ENCODE measurements at places on chromosomes 11 and 22.

GRCh38 chr11:121344824-121345223, 52.3 kb downstream of the SC5D start:
- DNase-seq = no peak

DNA sequence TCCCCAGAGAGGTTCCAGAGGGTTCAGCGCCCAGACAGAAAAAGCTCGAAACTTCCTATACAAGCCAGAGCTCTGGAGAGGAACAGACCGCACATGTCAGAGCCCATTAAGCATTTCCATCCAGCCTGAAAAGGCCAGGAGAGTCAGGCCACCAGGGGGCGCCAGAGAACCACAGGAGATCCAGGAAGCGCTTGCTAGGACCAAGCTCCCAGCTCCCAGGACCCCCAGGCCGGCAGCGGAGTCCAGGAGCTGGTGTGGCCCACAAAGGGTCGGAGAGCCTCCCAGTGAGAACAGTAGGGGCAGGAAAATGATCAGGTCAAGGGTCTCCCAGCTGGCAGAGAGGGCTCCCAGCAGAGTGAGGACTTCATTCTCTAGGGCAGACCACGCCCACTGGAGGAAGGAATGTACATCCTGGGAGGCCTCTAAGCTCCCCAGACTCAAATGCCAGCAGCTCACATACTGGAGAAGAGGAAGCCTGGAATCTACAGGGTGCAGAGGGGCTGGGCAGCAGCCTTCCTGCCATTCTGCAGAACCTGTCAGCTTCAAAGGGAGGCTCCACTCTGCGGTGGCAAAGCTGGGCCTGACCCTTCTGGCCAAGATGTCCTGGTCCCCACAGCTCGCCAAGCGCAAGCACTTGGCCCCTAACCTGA, 2.1 kb upstream of the MEI1 start:
- DNase-seq = peak; percentile 69

GRCh38 chr11:67564230-67564629, 19.4 kb upstream of the GSTP1 start:
- no peak for DNase-seq

GRCh38 chr11:404551-405264, 10.1 kb downstream of the SIGIRR start:
- no peak for DNase-seq

DNA sequence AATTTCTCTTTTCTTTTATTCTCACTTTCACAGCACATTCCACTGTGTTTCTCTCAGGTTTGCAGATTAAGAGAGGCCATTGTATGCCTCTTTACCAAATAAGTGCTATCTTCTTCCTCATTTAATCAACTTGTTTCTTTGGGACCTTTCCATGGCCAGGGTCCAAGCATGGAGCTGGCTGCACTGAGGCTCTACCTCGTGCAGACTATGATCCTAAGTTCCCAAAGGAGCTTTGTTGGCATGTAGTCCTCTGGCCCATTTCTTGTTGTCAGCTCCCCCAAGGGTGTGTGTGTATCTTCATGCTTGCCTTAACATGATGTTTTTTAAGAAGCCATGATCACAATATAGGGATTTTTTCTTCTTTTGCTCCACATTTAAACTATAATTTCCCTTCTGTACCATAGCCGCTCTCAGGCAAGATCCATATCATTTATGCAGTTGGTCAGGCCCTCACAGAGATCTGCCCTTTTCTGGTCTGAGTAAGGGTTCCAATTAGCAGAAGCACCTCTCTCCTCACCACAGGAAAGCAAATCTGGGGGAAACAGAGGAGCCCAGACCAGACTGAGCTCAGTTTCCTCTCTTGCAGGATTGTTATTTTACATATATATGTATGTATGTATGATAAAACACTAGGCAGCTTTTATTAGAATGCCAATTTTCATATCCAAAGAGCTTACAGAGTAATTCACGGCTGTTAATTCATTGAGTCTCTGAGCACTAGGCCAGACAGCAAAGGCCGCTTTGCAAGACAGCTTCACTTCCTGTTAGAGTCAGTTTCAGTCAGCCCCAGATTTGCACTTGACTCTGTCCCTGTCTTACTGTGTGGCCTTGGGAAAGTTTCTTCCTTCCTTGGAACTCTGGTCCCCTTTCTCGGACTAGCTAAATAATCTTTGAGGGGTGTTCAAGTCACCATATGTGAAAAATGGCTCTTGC, 34.3 kb downstream of the CYB5R2 start:
- DNase-seq = no peak

DNA sequence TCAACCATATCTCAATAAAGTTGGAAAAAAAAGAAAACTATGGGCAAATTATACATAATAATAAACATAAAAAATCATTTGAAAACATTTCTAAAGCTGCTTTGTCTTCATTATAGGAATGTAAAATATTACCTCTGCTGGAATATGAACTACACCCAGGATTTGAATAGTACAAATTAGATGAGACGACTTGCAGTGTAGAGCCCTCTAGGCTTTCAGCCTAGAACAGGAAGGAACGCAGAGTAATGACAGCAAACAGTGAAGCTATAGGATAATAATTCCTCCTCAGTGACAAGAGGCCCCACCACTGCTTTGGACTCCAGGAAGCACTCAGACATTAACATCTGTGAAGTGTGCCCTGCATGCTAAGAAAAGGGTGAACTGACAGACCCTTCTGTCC, 7.7 kb downstream of the OR2AG1 start:
- no peak for DNase-seq

GRCh38 chr11:118786657-118787056, 4.3 kb downstream of the DDX6 start:
- DNase-seq = no peak

- DNase-seq = no peak
Measured at GRCh38 chr11:89065066-89065465, 716 bp downstream of the GRM5 start.

- DNase-seq = no peak
Measured at GRCh38 chr22:19510919-19511341, 13.3 kb downstream of the CLDN5 start.

DNA sequence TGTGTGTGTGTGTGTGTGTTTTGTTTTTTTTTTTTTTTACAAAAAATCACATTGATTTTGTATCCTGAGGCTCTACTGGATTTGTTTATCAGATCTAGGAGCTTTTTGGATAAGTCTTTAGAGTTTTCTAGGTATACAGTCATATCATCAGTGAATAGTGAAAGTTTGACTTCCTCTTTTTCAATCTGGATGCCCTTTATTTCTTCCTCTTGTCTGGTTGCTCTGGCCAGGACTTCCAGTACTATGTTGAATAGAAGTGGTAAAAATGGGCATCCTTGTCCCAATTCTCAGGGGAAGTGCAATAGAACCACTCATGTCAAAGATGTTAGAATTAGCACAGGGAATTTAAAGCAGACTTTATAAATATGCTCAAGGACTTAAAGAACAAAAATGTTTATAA, 32.6 kb upstream of the PRDM11 start:
- no peak for DNase-seq

DNA sequence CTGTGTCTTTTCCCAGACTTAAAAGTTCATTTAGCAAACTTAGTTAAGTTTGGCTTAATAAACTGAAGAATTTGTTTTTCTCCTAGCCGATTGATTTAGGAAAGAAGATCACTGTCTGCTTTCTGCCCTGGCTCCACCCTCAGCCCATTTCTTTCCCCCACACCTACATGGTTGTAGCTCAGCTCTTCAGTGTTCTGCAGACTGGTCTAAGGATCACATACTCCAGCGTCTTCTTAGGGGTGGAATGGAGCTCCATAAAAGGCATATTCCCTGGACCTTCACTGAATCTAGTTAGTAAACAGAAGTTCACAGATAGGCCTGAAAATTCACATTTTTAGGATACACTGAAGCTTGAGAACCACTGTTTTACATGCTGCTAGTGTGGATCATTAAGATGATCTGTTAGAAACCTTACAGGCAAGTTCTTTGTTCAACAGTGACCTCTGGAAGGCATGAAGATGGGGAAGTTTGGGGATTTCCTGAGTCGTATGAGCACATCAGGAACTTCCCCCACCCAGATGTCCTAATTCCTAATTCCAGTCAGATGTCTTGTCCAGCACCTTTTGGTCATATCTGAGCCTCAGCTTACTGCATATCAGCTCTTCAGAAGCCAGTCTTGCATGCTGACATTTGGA, 16.8 kb downstream of the PIWIL4 start:
- DNase-seq = no peak

DNA sequence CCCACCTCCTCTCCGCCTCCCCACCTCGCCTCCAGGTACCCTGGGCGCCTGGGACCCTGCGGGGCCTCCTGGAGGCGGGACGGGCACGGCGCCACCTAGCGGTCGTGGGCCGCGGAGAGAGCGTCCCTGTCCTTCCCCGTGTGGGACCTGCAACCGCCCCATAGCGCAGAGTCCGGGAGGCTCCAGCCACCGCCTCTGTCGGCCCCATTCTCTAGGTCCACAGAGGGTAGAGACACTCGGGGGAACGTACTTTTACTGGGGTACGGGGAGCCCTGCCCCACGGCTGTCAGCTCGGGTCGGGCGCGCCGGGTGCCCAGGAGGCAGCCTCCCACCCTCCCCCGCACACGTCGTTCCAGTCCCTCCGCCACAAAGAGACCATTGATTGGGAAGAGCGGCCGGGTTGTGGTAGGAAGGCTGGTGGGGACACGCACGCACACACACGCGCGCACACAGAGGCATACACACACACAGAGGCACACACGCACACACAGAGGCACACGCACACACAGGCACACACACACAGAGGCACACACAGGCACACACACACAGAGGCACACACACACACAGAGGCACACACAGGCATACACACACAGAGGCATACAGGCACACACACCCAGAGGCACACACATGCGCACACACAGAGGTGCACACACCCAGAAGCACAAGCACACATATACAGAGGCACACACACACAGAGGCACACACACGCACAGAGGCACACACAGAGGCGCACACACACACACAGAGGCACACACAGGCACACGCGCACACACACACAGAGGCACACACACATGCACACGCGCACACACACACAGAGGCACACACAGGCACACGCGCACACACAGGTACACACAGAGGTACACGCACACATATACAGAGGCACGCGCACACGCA, 12.6 kb upstream of the NECTIN1 start:
- DNase-seq = no peak

DNA sequence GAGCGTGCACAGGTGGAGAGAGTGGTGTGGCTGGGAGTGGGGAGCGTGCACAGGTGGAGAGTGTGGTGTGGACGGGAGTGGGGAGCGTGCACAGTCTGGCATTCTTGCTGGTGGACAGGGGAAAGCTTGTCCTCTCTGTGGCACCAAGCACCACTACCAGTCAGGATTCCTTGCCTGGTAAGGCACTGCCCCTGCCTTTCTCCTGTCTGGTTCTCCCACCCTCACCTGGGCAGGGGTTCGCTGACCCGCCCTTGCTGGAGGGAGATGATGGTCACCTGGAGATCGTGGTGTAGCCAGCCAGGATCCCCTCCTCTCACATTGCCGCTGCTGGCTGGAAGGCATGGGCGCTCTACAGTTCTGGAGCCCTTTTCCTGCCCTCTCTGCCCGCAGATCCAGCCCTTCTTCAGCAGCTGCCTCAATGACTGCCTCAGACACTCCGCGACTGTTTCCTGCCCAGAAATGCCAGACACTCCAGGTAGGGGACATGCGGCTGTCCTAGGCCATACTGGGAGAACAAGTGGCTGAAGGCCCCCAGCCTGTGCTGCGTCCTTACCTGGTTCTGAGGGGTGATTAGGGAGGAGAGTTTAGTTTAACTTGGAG, 16.7 kb downstream of the TMEM121B start:
- no peak for DNase-seq

DNA sequence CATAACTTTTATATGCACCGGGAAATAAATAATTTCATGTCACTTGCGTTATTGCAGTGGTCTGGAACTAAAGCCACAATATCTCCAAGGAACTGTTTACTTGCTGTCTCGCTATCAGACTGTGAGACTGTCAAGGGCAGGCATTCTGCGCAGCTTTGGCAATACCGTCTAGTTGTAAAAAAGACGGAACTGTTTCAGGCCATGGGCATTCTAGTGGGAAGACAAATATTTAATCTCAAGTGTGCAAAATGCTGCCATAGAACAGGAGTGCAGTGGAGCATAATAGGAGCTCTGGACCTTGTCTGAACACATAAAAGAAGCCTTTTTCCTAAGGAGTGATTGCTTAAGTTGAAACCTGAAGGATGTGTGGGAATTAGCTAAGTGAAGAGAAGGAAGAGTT, 53.8 kb downstream of the PACS1 start:
- no peak for DNase-seq

GRCh38 chr22:19992921-19993355, 23.7 kb downstream of the ARVCF start:
- DNase-seq = no peak

DNA sequence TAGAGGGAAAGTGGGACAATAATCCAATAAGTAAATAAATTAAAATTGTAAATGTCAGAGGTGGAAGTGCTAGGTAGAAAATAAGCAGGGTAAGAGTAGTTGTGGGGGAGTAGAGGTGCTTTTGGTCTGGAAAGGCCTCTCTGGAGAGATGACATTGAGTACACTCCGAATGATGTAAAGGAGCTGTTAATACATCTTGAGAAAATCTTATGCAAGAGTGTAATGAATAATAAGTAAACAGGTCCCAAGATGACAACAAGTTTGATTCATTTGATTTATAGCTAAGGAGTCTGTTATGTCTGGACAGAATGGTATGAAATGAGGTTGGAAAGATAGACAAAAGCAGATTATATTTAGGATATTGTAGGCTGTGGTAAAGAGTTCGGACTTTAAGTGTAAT, 87.5 kb downstream of the TMEM135 start:
- no peak for DNase-seq

DNA sequence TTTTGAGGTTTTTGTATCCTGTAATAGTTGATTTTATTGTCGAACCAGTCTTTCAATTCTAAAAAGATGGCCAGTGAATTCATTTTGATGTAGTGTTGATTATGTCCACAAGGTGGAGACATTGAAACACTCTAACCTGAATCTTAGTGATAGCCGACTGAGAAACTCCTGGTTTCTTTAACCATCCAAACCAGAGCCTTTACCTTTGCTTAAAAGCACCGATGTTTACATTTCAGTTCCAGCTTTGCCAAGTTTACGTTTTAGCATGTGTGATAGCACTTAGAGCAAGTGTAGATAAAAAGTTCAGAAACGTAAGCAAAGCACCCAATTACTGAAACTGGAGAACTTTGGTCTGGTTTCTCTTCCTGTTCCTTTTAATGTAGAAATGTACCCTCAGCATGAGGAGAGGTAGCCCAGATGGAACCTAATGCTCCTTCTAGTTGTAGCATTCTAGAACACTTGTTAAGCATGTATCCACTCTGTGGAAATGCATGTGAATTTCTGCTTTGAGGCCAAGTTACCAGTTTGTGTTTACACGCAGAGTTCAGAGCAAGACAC, 208.6 kb downstream of the DBX1 start:
- DNase-seq = no peak

DNA sequence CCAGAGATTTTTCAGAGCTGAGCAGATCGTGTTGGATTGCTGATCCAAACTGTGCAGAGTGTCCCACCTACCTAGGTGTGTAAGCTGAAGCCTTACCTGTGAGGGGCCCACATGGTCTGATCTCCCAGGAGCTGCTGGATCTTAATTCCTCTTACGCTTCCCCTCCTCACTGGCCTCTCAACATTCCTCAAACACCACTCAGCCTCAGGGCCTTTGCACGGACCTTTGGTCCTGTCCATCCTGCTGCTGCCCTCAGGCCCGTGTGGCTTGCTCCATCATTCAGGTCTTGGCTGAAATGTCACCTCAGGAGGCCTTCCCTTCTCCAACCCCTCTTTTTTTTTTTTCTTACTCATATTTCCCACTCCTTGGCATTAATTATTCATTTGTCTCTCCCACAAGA, 21.1 kb upstream of the RAB1B start:
- no peak for DNase-seq

- DNase-seq = no peak
Measured at GRCh38 chr11:22203281-22203680, 10.4 kb downstream of the ANO5 start.

- DNase-seq = no peak
Measured at GRCh38 chr11:66478729-66479393, 1.4 kb upstream of the DPP3 start.

Measured in AG09319 (cell line).